ENCODE measurements at places on chromosomes 3 and 15.

GRCh38 chr3:59043391-59043790 lies 6.4 kb downstream of the CFAP20DC start:
- no peak for DNase-seq

DNA sequence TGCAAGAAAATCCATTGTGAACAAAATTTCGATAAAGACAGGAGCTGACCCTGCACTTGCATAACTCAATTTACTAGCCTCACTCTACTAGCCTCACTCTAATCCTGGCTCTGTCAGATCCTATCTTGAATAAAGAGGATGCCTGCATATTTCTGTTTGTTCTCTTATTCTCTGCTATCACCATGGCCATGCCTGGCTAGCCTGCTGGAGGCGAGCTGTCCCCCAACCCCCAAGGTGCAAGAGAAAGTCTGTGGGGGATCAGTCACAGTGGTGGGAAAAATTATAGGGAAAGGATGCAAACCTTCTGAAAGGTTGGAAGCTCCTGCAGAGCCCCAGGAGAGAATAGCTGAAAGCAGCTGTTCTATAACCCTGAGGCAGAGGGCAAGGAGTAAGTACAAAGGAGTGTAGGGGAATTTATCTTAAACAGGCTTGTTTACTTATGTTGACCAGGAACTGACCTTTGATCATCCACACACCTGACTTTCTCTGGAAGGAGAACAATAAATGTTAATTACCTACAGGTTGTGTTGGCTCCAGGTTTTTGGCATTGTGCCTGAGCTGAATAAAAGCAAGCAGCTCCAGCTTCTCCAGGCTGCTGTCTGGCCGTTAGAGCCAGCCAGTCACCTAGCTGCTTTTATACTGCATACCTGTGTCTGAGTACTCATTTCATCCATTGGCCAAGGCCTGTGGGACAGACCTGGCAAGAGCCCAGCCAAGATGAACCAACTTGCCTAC lies 137.7 kb upstream of the RASGRP1 start:
- no peak for DNase-seq

DNA sequence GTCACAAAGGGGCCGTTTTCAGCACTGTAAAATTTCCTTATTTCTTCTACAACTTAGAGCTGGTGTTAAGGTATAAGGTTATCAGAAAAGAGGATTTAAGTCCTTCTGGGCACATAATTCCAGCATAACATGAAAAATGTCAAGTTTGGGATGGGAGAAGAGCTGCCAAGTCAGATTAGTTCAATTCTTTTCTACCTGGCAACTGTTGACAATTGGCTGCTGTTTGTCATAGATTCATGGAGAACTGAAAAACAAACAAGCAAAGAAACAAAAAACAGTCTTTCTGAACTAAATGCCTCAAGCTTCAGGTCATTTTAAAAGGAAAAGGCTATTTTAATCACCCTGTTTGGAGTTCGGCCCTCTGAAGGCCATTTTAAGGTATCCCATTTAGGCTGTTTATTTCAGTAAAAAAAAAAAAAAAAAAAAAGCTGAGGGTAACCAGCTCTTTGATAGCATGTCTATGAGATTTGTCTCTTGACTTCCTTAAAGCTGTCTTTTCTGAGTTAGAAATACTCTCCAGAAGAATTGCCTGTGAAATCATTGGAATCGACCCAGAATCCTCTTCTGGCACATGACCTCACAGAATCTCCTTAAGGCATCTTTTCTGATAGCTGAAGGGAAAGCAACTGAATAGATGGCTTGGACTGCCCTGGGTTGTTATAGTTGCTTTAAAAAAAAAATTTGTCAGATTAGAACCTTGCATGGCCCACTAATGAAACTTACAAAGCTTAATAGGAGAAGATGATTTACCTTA lies 173.3 kb downstream of the SEMA6D start:
- no peak for DNase-seq

- DNase-seq, result no peak
These were observed 73.8 kb upstream of the HRH1 start for GRCh38 chr3:11080492-11080891.

- DNase-seq, result no peak
These were observed 42.3 kb upstream of the TM4SF4 start for GRCh38 chr3:149432149-149432548.

DNA sequence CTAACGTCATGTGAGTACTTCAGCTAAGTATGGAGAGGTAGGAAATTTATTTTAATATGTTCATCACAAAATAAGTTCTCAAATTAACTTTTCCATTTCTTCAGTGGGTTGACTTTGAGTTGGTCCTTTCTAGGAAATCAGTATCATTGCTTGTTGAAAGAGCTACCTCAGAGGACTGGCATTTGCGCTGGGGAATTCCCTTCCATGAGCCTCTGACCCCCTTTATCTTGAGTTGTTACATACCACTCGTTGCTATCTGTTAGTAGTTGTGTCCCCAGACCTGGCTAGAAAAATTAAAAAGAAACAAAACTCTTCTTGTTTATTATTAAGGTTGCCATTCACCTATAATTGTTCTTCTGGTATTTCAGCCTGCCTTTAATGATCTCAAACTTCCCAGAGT lies 96.8 kb upstream of the ROBO2 start:
- DNase-seq, result no peak

- DNase-seq, result no peak
These were observed 2.1 kb downstream of the TRIM69 start for GRCh38 chr15:44738340-44738984.

- DNase-seq, result no peak
These were observed 44.6 kb upstream of the POLG start for GRCh38 chr15:89379251-89379695.

DNA sequence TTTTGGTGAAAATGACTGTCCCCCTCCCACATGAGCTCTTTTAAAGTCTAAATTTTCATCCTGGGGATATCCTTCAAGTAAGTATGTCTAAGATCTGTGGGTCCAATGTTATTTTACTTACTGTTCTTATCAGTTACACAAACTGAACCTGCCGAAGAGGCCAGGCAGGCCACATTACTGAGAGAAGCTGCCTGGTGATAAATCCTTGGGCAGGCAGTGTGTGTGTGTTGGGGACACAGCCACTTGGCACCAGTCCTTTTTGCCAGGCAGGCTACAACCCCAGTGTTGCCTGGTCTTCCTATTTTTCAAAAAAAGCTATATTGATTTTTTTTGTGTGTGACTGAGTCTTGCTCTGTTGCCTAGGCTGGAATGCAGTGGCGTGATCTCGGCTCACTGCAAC lies 50.6 kb upstream of the RASA2 start:
- no peak for DNase-seq

- DNase-seq, result no peak
These were observed 33.6 kb downstream of the ZNF280D start for GRCh38 chr15:56699743-56700142.

DNA sequence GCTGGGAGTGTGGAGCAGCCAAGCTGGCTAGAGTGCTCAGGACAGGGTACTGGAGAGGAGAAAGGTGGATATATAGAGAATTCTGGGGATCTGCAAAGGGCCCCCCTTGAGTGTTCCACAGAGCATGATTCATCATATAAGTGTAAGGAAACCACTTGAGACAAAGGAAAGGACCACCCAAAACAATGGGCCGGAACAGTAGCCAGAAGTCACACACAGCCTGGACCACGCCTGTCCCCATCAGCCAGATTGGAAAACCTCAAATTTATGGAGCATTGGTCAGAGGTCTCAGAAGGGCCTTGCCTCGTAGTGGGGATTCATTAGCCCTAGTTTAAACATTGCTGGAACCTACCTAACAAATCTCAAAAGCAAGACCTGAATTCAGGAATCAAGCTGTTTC lies 4.9 kb upstream of the KNSTRN start:
- DNase-seq, result no peak

DNA sequence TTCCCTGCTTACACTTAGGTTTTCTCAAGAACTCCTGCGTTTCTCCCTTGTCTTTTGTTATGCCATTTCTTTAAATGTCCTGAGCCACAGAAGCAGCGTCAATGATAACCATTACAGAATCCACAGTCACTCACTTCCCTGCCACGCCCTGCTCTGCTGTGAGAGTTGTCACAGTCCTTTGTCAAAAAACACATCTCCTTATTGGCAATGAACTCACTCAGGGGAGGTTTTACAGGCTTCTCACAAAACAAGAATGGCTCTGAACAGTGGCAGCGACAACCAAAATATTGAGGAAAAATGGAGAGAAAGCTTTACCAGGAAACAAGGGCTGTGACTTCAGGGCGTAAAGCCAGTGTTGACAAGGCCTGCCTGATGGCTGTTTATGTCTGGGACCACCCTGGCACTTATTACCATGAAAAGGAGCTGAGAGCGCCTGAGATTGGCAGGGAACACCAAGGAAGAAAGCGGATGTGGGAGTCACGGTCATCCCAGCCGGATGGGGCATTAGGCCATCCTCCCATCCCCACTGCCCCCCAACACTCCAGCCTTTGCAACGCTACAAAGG lies 111.5 kb downstream of the ADAMTS9 start:
- DNase-seq, result no peak

GRCh38 chr15:101044625-101045235 lies 125.6 kb downstream of the LRRK1 start:
- DNase-seq, result peak; percentile 67

GRCh38 chr15:68989541-68990230 lies 24.8 kb upstream of the NOX5 start:
- no peak for DNase-seq

DNA sequence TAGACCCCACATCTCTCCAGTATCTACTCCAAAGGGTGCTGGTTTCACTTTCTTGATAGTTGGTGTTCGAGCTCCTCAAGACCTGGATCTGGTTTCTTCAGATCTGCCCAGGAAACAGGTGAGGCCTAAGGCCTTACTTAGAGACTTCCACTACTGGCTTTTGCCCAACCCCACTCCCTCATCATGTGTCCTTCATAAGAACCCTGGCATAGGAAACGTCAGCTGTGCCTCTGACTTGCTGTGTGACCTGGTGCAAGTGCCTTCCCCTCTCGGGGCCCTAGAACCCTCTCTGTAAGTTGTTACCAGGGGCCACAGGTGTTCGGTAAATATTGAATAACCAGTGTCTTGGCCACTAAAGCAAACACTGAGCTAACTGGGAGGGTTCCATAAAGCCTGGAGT lies 3.9 kb downstream of the OXTR start:
- DNase-seq, result no peak

GRCh38 chr3:195255176-195255500 lies 15.8 kb downstream of the XXYLT1 start:
- peak; percentile 52 for DNase-seq

- DNase-seq, result no peak
These were observed 94.7 kb upstream of the RBMS3 start for GRCh38 chr3:29186131-29186599.

- no peak for DNase-seq
These were observed 63.7 kb downstream of the SLC30A4 start for GRCh38 chr15:45458746-45459403.
